ENCODE measurements at places on chromosomes 3 and 15.
A peak's percentile ranks its signal among the peaks of the same experiment; 100 is the strongest.

DNA sequence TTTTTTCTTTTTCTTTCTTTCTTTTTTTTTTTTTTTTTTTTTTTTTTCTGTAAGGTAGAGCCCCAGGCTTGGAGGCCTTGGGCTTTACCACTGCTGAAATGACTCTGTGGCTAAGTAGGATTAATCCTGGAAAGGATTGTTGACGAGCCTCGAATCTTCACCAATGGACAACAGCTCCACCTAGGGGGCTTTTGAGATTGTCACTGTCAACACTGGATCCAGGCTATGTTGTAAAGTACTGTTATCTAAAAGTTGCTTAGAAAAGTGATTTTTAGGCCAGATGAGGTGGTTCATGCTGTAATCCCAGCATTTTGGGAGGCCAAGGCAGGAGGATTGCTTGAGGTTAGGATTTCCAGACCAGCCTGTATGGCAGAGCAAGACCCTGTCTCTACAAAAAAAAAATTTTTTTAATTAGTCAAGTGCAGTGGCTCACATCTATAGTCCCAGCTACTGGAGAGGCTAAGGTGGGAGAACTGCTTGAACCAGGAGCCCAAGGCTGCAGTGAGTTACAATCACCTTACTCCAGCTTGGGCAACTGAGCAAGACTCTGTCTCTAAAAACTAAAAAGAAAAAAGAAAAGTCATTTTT, 41.6 kb downstream of the KLHL18 start:
- peak; percentile 53 for DNase-seq

- no peak for DNase-seq
Measured at GRCh38 chr3:42024591-42025351, 62.9 kb upstream of the ULK4 start.

DNA sequence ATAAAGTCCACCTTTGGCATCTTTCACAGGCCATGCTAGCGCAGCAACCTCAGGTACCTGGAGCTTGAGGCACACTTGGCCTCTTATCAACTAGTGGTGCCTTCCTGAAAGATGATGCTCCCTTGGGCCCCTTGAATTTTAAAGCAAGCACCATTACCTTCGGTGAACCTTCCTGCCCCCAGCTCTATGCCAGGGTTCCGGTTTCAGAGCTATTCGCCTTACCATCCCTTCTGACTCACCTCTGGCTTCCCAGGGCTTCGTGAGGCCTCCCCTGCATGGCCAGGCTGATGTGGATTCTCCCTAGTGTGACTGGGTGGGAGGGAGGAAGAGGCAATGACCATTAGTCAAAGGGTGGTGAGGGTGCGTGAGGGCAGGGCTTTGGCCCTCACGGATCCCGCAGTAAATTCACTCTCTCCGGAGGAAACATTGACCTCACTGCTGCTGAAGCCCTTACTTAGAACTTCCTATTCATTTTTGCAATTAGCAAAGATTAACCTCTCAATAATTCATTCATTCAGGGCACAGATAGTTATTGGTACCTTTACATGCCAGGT, 16.3 kb downstream of the BHLHE40 start:
- no peak for DNase-seq

GRCh38 chr3:17030438-17030837, 145.7 kb downstream of the PLCL2 start:
- DNase-seq: no peak

DNA sequence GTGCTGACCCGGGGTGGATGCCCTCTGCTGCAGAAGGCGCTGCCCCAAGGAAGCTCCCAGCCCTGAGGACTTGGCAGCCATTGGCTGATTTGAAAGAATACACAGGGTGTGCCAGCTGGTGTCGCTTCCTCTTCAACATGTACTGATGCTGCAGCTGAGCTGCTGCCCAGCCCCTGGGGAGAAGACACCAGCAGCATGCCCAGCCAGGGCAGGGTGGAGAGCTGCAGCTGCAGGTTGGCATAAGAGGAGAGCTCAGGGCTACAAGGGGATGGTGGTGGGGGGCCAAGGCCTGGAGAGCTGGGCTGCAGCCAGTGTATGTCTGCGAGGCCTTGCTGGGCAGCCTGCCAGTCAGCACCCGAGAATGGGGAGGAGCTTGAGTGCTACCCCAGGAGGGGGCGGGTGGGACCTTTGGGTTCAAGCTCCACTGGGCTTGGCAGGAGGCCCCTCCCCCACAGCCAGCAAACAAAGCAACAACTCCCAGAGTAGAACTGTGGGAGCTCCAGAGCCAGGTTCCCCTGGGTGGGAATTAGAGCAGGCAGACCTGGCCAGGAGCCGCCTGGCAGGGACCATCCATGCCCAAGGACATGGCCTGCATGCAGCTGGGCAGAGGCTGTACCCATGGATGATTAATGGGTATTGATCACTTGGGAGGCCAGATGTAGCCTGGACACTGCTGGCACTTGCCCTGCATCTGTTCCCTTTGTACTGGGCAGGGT, 9.2 kb upstream of the SEMA4B start:
- DNase-seq: no peak

GRCh38 chr3:170699158-170700053, 113.5 kb upstream of the SLC7A14 start:
- DNase-seq: no peak

GRCh38 chr3:48015431-48016180, 610 bp downstream of the MAP4 start:
- no peak for DNase-seq

- no peak for DNase-seq
Measured at GRCh38 chr3:195763076-195763830, 42.5 kb downstream of the MUC20 start.

- DNase-seq: no peak
Measured at GRCh38 chr3:126501736-126502135, 15.8 kb downstream of the UROC1 start.

- no peak for DNase-seq
Measured at GRCh38 chr3:3180456-3180855, 965 bp upstream of the CRBN start.

DNA sequence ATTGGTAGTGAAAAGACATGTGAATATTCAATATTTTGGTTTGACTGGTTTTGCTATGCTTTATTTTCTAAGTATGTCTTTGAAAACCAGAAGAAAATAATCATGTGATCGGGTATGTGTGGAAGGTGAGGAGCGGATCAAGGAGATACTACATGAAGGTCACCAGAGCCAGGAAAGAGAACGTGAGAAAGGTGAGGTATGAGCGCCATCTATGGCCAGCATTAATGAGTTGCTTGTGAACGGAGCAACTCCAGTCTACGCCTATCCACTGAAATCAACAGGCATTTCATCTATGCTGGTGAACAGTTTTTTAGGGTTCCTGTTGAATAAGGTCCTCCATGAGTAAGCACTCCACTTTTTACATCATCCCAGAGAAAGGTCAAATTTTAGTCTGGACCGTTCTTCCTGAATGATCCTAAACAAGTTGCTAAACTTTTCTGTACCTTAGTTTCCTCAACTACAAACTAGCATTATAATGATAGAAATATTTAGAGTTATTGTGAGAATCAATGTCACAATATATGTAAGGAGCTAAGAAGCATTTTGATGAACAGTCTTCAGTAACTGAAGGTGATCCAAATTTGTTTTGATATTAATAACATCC, 1435.2 kb upstream of the CADM2 start:
- DNase-seq: peak; percentile 14
